Testis (tissue), 5 donors: ENCODE measurements at places on chromosomes 1 and 21. TPM values are rescaled to one million over a fixed set of nuclear protein-coding genes. Genes with fewer than 3 reads are reported as not detected.

BARHL2 gene
- 6.3 TPM for total RNA-seq

- H3K36me3 ChIP-seq: no peaks in the 10 kb centered on the region
- no peak for DNase-seq
- no peak overlapping the region for H3K27ac ChIP-seq
- H3K27me3 ChIP-seq: no peaks in the 10 kb centered on the region
- H3K4me1 ChIP-seq: no peaks in the 10 kb centered on the region
Measured at GRCh38 chr1:107920561-107920960, 44.4 kb downstream of the VAV3 start.

MNDA gene
- 11.5 TPM for total RNA-seq

LCE1B gene
- not detected for total RNA-seq

- H3K36me3 ChIP-seq: no peaks in the 10 kb centered on the region
- no peak overlapping the region for H3K4me3 ChIP-seq
- H3K27ac ChIP-seq: no peak overlapping the region
- H3K27me3 ChIP-seq: no peaks in the 10 kb centered on the region
- no peaks in the 10 kb centered on the region for H3K4me1 ChIP-seq
Measured at GRCh38 chr1:90959352-90960206, 62.3 kb downstream of the ZNF644 start.

DNA sequence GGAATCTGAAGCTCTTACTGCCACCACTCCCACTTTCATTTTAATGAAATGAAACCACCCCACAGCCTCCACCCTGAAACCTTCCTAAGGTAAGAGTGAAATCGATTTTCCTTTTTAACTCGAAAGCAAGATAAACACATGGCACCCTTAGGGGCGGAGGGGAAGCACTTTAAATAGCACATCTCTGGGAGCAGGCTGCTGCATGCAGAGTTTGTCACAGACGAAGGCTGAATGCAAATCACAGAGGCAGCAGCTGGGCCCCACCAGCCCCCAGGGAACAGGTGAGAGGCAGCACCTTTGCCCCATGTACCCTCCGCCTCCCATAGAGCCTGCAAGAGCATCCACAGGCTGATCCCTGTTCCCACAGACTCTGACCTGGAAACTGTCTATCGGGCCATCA is 60.0 kb upstream of the GRIK3 start:
- no peaks in the 10 kb centered on the region for H3K27me3 ChIP-seq
- H3K4me1 ChIP-seq: no peaks in the 10 kb centered on the region
- H3K4me3 ChIP-seq: no peak overlapping the region
- H3K27ac ChIP-seq: no peak overlapping the region

DNA sequence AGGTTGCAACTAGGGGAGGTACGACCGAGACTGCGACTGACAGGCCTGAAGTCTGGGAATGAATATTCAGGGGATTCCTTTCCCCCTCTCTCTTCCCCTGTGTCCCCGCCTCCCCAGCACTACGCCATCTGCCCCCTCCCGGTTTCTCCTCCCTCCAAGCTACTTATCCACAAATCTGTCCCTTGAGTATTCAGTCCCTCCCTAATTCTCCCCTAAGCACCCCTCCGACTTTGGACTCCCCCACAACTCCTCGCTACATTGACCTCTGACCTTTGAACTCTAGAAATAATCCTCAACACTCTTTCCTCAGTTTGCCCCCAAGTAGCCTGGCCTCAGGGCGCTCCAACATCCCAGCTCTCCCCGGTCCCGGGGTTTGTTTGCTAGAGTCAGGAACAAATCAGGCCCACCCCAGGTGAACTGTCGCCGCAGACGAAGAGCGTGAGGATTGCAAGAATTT is 393 bp downstream of the LYSMD1 start:
- H3K36me3 ChIP-seq: no peaks in the 10 kb centered on the region
- H3K4me3 ChIP-seq: peak overlapping the region; percentile 88
- peak; percentile 60 for DNase-seq

ZNF593OS gene
- total RNA-seq: not detected

CLDN17 gene
- not detected for total RNA-seq
